Uterine smooth muscle cell (primary cell): ENCODE measurements at places on chromosomes 5 and 9. TPM values are rescaled to one million over a fixed set of nuclear protein-coding genes. Genes with fewer than 3 reads are reported as not detected.

Gene GABRA6
- not detected in 2 replicates for total RNA-seq

Gene ANKRD18B
- total RNA-seq: 2.3 and 6.7 TPM in 2 replicates

Gene TRIM7
- total RNA-seq: 2.1 and 2.4 TPM in 2 replicates

Gene OTULINL
- total RNA-seq: 3.4 and 6.8 TPM in 2 replicates

Gene SHISAL2B
- 0.25 TPM in 1 of 2 replicates, not detected in the other for total RNA-seq

Gene ANKDD1B
- 0.33 and 0.62 TPM in 2 replicates for total RNA-seq

Gene SPINK13
- 0.22 and 0.37 TPM in 2 replicates for total RNA-seq

Gene SEPTIN8
- total RNA-seq: 51.2 and 55.6 TPM in 2 replicates

Gene OBP2B
- not detected in 2 replicates for total RNA-seq

Gene CAMK2A
- total RNA-seq: 1.4 and 1.8 TPM in 2 replicates

Gene TMEM174
- not detected in 2 replicates for total RNA-seq

Gene ALDH7A1
- 29.9 and 53.7 TPM in 2 replicates for total RNA-seq

Gene SNCAIP
- 26.2 and 69.9 TPM in 2 replicates for total RNA-seq
